ENCODE measurements at places on chromosomes 3 and 15.

GRCh38 chr3:9384141-9384828 lies 13.1 kb upstream of the SETD5 start:
- DNase-seq, result no peak

GRCh38 chr15:44736181-44736765 lies at the start of gene TRIM69:
Gene TRIM69 (plus strand): TSS chr15:44736528. CDS start chr15:44736705, 177 bp downstream.
- no peak for DNase-seq

DNA sequence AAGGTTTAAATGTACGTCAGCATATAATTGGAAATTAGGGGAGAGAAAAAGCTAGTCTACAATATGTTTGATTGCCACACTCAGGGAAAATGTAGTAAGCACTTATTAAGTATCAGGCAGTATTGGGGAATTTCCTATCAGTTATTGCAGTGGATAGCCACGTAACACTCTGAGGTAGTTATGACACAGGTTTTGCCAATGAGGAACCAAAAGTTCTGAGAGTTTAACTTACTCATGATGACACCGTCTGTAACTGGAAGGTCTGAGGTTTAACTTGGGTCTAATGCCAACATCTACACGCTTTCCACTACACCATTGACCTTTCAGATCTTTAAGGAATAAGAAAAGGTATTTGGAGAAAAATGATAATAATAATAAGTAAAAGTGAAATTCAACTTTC lies 89.5 kb downstream of the ZMAT3 start:
- DNase-seq, result no peak

DNA sequence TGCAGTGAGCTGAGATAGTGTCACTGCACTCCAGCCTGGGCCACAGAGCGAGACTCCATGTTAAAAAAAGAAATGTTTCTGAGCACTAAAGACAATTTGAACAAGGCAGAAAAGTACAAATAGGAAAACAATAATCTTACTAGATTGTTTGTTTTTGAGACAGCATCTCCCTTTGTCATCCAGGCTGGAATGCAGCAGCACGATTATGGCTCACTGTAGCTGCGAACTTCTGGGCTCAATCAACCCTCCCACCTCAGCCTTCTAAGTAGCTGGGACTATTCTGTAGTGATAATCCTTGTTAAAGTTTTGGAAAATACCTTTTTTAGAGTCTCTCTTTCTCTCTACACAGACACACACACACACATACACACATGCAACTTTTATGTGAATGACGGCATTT lies 107.1 kb downstream of the LPP start:
- no peak for DNase-seq

DNA sequence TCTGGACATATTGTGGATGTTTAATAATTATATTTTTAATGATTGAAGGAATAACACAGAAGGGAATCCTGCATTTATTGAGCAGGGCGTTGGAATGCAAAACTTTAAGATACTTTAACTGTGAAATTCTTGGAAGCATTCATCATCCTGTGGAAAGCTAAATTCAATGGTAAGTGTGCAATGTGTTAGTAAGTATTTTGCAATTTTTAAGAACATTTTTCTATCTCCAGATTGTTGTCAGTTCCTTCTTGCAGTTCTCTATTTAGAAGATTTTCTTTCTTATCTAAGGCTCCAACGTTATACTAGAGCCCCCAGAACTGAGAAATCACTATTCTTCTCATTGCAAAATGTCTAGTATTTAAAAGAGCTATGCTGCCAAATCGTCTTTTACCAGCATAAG lies 132.2 kb upstream of the TSC22D2 start:
- no peak for DNase-seq

DNA sequence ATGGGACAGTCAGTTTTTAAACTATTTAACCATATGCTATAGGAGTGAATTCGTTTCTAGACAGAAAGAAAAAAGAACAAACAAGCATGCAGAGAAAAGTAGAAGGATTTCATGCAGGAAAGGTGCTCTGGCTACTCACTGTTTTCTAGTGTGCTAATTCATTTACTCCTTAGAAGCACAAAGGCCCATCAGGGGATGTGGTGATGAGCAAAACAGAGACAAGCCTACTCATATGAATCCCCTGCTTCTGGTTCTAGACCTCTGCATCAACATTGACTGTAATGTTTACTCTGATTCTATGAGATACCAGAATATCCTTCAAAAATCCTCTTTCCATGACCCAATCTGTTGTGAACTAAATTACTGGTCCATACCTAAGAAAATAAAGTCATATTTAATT lies 801.9 kb downstream of the PLOD2 start:
- no peak for DNase-seq

- no peak for DNase-seq
These were observed 8.2 kb downstream of the ALG3 start for GRCh38 chr3:184240384-184241140.

GRCh38 chr15:73981761-73982221 lies 10.3 kb downstream of the STOML1 start:
- no peak for DNase-seq

DNA sequence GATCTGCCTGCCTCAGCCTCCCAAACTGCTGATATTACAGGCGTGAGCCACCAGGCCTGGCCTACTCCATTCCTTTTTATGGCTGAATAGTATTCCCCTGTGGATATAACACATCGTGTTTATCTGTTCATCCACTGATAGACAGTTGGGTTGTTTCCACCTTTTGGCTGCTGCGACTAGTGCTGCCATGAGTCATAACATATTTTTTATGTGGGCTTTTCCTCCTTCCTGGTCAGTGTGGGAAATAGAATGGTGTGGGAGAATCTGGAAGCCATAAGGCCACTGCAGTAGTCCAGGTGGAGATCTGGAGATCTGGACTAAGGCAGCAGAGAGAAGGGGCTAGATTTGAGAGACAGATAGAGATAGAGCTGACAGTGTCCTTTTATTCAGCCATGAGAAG lies 16.2 kb downstream of the LCMT2 start:
- DNase-seq, result no peak

DNA sequence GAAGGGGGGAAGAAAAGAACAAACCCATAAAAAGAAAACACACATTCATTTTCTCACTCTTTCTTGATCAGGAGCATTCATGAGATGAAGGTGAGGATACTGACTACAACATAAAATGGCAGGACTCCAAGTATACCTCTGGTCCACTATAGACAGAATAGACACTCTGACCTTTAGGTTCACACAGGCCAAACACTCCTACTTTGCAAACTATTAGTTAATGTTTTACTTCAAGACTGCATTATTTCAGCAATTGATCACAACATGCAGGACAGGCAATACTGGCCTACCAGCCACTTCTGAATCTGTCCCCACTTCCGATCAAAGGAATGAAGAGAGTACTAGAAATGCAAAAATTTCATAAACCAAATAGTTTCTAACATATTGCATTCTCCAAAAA lies 47.0 kb downstream of the LRRFIP2 start:
- DNase-seq, result no peak

GRCh38 chr3:45002720-45003119 lies 23.4 kb upstream of the CLEC3B start:
- DNase-seq, result no peak
